B cell (primary cell): ENCODE measurements at places on chromosomes 3 and 15. TPM values are rescaled to one million over a fixed set of nuclear protein-coding genes. Genes with fewer than 3 reads are reported as not detected.

GRCh38 chr15:94467034-94467433 lies 235.7 kb downstream of the MCTP2 start:
- DNase-seq = no peak

GRCh38 chr3:192991356-192991755 lies 73.7 kb upstream of the MB21D2 start:
- no peak for DNase-seq

DNA sequence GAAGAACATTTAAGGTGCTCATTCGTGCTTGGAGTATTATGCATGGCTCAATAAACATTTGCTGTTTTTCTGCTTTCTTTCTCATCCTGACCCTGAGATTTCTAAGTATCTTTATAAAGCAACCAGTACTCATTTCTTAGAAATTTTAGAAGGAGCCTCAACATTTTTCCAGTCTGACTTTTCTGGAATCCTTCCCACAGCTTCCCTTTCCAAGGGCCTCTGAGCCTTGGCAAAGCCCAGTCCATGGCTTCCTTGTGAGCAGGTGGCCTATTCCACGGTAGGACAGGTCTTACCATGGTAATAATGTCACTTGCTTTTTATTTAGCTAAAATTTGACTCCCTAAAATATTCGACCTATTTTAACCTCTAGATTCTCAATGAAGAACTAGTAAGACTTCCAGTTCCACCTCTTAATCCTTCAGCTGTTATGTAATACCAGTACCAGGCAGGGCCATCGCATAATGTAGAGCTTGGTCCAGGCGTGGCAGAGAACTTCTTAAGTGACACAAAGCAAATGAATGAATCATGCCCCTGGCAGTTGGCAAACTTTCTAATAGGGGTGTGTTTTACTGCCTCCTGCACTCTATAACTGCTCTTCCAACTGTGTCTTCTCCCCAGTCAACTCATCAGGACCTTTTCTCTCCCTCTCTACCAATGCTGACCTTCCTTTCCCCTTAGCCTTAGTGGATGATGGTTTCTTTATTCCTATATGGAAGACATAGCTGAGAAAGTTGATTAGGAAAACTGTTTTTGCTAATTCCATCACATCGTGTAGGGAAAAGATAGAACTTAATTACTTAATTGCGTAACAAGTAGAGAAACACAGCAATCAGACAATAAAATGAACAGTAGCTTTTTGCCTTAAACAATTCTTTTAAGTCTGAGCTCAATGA lies 894 bp upstream of the TM4SF4 start:
- DNase-seq = no peak

The ADIPOQ gene
- polyA plus RNA-seq = not detected in 2 replicates

The CLDN16 gene
- not detected in 2 replicates for polyA plus RNA-seq

GRCh38 chr3:123720638-123721037 lies 135.8 kb upstream of the HACD2 start:
- DNase-seq = no peak

DNA sequence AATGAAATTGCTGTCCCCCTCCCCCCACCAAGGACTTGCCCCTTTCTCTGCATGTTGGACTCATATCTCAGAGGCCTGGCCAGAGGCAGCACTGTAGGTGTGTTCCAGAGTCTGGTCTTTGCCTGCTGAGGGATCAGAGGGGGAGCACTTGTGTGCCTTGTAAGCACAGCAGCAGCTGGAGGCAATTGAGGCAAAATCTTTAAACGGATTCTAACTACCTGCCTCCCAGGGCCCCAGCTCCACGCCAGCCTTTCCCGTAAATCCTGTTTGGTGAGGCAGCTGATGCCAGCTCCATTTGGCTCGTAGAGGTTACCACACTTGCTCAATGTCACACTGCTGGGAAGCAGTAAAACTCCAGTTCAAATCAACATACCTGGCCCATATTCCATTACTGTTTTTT lies 2.3 kb upstream of the IDH2 start:
- DNase-seq = no peak

The FHIT gene
- 1.7 and 2.9 TPM in 2 replicates for polyA plus RNA-seq

GRCh38 chr15:70526221-70526973 lies 237.0 kb downstream of the UACA start:
- peak; percentile 67 for DNase-seq

The SPTBN5 gene
- polyA plus RNA-seq = 0.55 and 0.94 TPM in 2 replicates

- DNase-seq = no peak
These were observed 30.5 kb downstream of the LRIG1 start for GRCh38 chr3:66470285-66470684.

DNA sequence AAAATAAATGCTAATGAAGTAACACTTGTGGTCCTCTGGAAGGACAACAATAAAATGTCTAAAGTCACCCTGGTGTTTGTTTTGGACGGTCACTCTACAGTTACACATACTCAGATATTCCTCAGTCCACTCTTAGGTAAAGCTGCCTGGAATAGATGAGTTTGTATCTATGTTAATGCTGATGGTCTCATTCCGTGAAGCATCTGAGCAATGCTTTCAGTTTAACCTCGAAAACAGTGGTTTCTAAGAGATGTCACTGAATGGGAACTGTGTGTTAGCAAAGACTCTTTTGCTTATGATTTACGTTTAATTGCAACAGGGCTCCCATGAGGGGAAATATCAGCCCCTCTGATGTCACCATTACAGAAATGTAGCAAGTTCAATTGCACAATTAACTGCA lies 49.1 kb downstream of the FBN1 start:
- no peak for DNase-seq

DNA sequence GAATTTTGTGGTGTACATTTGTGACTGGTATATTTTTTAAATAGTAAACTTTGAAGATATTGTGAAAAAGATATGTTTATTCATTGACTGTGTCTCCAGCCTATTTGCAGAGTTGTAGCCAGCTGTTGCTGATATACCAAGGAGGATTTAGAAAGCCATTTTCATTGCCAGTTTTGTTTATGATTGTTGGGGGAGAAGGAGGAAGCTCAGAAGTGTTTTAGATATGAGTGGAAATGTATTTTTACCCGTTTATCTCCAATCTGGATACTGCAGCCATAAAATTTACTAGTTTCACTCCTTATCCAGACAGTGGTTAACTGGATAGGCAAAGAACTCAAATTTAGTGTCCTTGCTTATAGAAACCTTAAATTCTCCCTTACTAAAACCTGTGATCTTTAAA lies 18.8 kb downstream of the ATP11B start:
- DNase-seq = no peak

GRCh38 chr3:169564883-169565282 lies 98.6 kb downstream of the MECOM start:
- DNase-seq = no peak

DNA sequence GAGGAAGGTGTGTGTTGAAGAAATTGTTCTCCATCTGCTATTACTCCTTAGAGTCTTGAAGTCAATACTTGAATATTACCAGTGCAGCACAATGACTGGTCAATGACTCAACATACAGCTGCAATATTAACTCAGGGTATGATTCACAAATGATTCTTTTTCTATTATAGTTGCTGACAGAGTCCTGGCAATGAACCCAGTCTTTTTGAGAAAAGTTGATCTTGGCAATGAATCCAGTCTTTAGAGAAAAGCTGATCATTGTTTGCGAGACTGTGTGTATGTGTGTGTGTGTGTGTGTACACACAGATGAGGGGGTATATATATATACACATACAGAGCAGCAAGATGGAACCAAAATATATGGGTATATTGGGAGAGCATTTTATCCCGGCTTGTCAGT lies 315.1 kb downstream of the ZNF385D start:
- DNase-seq = no peak

GRCh38 chr15:66287461-66288057 lies 5.8 kb upstream of the DIS3L start:
- DNase-seq = peak; percentile 57

The CLSTN2 gene
- polyA plus RNA-seq = not detected in 2 replicates

DNA sequence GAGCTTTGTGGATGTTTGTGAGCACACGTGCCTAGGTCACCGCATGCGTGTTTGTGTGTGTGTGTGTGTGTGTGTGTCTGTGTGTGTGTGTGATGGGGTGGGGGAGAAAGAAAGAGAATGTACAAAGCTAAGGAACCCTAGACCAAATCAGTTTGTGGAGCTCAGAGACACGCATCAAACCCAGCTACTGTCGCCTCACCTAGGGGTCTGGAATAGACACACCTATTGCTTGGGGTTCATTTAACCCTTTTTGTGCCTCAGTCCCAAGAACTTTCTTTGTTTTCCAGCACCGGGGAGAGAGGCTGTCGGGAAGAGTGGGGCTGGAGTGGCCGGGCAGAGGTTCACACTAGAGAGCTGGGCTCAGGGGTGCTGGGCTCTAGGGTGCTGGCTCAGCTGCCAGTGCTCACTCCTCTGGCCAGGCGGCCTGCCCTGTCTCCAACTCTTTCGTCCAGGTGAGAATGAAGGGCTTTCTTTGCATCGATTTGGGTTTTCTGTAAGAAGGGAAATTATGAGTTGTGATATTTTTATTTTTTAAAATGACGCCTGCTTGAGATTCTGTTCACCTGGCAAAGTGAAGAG lies 221.6 kb downstream of the MEIS2 start:
- DNase-seq = no peak

- DNase-seq = no peak
These were observed 299.8 kb downstream of the SHQ1 start for GRCh38 chr3:72548461-72548860.

GRCh38 chr3:126355777-126356372 lies 1.3 kb downstream of the KLF15 start:
- DNase-seq = no peak

The INKA1 gene
- 15.5 and 24.0 TPM in 2 replicates for polyA plus RNA-seq

- DNase-seq = no peak
These were observed 44.6 kb upstream of the SMAD6 start for GRCh38 chr15:66657185-66658020.

The ZNF660 gene
- polyA plus RNA-seq = 0.49 and 0.92 TPM in 2 replicates

The RAB11A gene
- 116 and 126 TPM in 2 replicates for polyA plus RNA-seq

DNA sequence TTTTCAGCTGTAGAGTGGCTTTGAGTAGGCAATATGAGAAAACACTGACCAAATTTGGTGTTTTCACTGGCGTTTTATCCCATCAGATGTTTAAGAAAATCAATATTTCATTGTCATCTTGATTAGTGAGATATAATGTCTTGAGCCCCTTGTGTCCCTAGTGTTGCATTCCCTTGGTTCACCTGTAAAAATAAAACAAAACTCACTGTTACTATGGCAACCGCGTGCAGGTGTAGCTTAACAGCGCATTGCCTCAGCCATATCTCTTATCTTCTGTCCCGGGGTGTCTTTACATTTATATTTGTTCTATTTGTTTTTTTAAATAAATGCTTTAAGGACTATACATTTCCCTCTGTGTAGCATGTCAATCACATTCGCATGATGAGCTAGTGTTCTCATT lies 551.6 kb downstream of the ZIC1 start:
- no peak for DNase-seq

The EPHB1 gene
- 0.01 and 0.06 TPM in 2 replicates for polyA plus RNA-seq

GRCh38 chr3:100057716-100058575 lies 56.4 kb downstream of the FILIP1L start:
- no peak for DNase-seq

The SAMD7 gene
- polyA plus RNA-seq = not detected in 2 replicates

The ROBO1 gene
- 0.27 and 0.99 TPM in 2 replicates for polyA plus RNA-seq

The FBXL2 gene
- polyA plus RNA-seq = not detected in 2 replicates

- no peak for DNase-seq
These were observed 12.1 kb downstream of the B3GNT5 start for GRCh38 chr3:183265157-183265642.

GRCh38 chr3:54026543-54026942 lies 95.8 kb upstream of the CACNA2D3 start:
- no peak for DNase-seq

DNA sequence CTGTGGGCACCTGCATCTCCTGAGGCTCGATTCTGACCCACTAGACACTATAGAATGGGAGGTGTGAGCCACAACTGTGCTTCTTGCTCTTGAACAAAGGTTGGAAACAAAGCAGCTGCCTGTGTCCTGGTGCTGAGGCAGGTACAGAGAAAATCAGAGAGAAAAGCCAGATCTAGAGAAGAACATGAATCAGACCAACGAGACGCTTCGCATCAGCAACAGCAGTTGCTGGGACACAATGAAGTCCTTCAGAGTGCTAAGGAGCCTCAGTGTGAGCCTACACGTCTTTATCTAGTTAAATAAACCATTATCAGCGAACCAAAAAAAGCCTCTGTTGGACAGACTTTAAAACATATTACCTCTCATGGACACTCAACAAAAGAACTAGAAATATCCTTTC lies 86.3 kb upstream of the MEX3B start:
- DNase-seq = no peak

GRCh38 chr3:54578417-54578816 lies 349.4 kb downstream of the LRTM1 start:
- no peak for DNase-seq

DNA sequence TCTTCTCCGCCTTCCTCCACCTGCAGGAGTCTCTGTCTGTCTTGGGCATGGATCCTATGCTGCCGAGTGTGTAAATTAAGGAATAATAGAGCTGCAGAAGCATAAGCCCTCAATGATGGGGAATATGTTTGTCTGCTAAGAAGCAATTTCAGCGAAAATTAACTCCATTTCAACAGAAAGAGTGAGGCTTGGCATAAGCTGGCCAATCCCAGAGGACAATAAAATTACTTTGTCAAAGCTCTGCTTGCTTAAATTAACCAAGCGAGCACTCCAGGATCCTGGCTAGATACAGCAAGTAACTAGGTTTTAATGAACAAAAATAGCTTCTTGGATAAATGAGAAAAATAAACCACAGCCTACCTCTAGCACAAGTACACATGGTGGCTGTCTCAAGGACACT lies 33.5 kb upstream of the PRR20G start:
- DNase-seq = no peak

GRCh38 chr3:58215317-58216025 lies 4.7 kb upstream of the DNASE1L3 start:
- no peak for DNase-seq

DNA sequence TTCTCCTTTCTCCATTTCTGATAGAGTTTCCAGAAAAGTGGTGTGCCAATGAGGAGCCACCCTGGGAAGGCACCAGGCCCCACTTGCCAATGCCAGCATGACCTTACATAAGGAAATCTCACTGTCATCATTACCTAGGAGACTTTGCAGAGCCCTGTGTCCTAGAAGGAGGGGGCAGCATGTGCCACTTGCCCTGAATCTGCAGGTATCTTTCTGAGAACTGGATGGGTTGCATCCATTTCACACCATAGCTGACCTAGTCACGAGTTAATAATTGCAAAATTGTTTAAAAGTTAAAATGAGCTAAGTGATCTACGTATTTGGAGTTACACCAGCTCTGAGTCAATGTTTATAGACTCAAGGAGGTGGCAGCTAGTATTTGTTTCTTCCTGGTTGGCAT lies 14.3 kb downstream of the CA12 start:
- no peak for DNase-seq

DNA sequence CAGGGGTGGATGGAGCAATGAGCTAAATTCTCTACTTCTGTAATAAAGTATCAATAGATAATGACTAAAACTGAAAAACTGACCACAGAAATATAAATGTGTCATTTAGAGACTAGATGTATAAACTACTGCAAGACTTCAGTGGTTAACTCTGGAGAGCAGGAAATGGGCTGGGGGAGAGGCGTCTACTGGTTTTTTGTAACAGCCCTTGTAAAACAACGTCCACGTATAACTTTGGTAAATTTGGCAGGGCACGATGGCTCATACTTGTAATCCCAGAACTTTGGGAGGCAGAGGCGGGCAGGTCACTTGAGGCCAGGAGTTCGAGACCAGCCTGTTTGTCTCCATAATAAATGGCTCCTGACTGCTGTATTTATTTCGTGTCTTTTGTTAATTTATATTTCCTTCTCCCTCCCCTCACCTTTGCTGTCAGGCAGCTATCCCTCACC lies 12.5 kb downstream of the RAB27A start:
- DNase-seq = no peak
